ENCODE measurements at places on chromosomes 2 and 18. TPM values are rescaled to one million over a fixed set of nuclear protein-coding genes. Genes with fewer than 3 reads are reported as not detected.

Gene DYTN
- not detected for total RNA-seq

Gene TCF4
- 35.0 TPM for total RNA-seq

Gene ZBTB14
- total RNA-seq, result 11.4 TPM

Gene CFAP65
- not detected for total RNA-seq

- DNase-seq, result peak; percentile 38
Observed at GRCh38 chr2:217973008-217973787, 29.6 kb downstream of the TNS1 start.

GRCh38 chr2:15449556-15450236, 111.4 kb downstream of the NBAS start:
- no peak for DNase-seq

DNA sequence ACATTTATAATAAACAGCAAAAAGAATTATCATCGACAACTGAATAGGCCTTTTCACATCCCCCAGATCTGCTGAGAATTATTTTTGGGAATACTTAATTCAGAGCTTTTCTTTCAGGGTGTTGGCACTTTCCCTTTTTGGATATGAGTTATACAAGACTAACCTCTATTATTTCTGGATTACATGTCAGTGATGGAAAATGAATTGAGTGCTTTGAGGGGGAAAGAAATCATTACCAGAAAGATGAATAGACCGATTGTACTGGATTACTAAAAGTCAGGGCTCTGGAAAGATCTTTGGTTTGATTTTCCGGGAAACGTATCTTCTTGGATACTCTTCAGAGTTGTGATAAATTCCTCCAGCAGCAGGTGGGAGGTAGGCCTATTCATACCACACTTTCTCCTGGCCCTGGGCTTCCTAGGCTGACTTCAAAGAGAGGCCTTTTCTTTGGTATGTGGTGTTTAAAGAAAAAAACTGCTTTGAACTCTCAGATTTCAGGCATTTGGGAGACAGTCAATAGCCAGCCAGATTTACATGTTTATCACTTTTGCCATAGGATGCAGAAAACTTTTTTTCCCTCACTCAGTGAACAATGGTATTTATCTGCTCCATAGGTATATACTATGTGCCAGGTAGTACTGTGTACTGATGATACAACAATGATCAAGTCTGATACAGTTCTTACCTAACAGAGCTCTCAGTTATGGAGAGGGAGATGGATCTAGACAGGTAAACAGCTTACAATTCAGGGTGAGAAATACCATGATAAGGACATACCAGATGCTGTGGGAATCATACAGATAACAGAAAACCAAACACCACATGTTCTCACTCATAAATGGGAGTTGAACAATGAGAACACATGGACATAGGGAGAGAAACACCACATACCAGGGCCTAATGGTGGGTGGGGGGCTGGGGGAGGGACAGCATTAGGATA, 63.3 kb upstream of the ACTR3 start:
- no peak for DNase-seq
